Stimulated activated CD8-positive, alpha-beta memory T cell treated with anti-CD3 and anti-CD28 coated beads, Interleukin-7, amount 100 ng/mL, for 1 hour (primary cell): ENCODE measurements at places on chromosomes 1 and 21.

GRCh38 chr21:15617964-15618363, 111.8 kb upstream of the USP25 start:
- DNase-seq, result no peak

- DNase-seq, result no peak
Measured at GRCh38 chr1:93666613-93667384, 14.8 kb downstream of the BCAR3 start.

GRCh38 chr1:42003433-42003832, 84.7 kb upstream of the HIVEP3 start:
- no peak for DNase-seq

DNA sequence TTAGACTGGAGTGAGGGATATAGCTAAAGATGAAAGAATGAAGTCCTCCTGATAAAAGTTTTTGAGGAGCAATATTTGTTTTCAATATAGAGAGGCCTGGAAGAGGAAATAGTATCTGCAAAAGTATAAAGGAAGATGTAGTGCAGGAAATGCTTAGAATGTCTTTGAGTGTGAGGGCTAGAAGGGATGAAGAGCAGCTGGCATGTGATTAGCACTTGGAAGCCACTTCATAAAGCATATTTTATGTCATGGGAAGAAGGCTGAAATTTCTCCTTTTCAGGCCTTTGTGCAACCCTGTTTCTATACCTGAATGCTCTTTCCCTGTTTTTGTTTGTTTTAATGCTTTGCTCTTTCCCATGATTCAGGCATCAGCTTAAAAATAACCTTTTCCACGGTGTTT, 323.3 kb upstream of the DEPDC1 start:
- no peak for DNase-seq

GRCh38 chr1:32106663-32107275, 1.1 kb upstream of the KPNA6 start:
- DNase-seq, result no peak

DNA sequence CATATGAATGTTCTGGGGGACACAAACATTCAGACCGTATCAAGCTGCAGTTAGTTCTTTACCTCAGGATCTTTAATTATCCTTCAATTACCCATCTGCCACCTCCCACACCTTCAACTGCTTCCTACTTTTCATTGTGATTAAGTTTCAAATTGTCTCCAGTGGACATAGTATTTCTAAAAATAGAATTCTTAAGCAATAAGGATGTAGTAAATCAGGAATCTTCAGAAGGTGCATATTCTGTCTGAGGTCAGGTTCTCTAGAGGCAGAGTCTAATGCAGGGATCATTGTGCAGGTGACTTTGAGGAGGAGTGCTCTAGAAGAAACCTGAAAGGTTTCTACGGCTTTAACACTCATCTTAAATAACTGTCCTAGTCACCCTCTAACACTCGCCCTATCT, 102.6 kb upstream of the PPP2R5A start:
- no peak for DNase-seq

- peak; percentile 45 for DNase-seq
Measured at GRCh38 chr1:115595279-115596079, 46.3 kb upstream of the VANGL1 start.

DNA sequence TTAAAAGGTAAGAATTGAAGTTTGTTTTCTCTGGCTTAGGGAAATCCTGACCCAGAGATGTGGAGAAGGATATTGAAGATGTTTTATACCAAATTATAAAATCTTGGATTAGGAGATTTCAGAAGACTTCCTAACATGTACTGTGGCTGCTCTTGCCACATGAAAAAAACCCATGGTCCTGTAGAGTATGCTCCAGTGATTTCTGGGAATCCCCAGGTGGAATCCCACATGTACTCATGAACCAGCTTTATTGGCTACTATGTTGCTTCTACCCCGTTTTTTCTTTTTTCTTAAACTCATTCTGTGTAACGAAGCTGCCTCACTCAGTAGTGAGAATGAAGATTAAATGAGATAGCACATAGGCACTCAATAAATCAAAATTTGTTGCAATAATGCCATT, 132.7 kb upstream of the SGIP1 start:
- no peak for DNase-seq

DNA sequence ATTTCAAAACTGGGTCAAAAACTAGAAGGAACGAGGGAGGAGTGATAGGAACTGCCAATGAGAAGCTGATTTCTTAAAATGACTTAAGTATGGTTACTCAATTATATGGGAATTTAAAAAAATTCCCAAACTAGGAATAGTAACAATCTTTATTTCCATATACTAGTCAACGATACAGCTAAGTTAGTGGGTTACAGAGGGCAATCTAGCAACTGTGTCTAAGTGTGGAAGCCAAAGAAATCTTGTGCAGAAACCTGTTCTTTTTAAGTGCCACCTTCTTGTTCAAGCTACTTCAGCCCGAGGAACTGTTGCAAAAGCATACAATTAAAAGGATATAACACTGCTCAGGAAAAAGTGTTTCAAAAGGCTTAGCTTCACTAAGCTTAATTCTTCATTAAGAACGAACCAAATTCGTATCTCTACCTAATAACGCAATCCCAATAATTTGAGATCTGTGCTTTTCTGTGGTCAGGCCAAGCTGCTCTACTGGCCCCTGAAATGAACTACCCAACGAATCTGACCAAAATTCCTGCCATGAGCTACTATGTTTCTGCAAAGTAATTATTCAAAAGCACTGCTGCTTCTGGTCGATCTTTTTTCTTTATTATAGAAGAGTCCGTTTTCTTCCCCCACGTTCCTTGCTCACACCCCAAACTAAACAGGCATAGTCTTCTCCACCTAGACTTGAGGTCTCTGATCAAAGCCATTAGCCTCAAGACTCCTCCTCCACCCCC, 1.8 kb downstream of the USP24 start:
- no peak for DNase-seq

GRCh38 chr1:231161667-231162296, at the start of gene TRIM67:
Gene TRIM67, plus strand, starts transcription at chr1:231162058. Its CDS starts 912 bp downstream, at chr1:231162970.
- DNase-seq, result no peak

DNA sequence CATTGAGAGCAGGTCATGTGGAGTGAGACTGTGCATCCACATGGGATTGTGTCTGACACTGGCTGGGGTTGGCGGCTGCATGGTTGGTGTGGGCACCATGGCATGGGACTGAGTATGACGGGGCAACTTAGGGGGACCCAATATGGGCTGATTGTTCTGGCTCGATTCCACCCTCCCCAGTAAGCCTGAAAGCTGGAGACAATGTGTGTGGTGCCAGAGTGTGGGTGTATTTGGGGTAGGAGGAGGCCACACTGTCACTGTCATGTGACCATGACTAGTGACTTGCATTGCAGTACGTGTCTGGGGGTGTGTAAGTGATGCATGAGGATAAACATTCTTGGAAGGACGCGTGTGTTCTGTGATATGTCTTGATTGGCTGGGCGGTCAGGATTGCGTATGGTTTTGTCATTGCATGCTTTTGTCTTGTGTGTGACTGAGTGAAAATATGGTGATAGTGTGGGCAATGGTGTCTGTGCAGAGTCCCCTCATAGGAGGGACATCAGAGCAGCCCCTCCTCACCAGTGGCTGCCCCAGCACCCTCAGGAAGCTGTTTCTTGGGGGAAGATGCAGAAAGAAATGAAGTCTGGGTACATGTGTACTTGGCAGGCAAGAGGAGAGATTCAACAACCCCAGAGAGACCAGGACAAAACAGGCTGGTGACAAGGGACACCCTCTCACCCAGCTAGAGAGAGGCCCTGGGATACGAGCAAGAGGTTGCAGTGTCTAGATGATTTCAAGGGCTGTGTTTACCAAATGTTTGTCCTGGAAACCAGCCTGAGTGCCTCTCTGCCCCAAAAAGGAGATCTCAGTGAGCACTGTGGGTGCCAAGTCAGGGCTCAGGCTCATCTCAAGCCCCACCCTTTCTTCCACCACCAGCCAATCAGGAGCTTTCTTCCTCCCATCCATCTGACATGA, 36.3 kb downstream of the SDC3 start:
- DNase-seq, result no peak

- no peak for DNase-seq
Measured at GRCh38 chr1:113859478-113860175, 11.9 kb downstream of the PTPN22 start.

DNA sequence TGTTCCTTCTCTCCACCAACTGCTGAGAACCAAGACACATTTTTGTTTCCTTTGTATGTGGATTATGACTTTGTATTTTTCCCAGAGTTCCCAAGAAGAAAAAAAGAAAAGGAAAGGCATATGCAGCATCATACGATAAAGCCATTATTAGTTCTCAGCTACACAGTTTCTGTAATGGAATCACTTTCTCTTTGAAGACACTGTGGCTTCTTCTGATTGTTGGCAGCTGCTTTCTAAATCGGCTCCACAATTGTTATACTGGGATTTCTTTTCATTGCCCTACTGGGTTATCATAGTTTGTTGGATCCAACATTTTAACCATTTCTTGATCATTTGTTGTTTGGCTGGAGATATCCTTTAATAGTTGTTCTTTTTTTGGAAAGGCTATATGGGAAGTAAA, 89.5 kb upstream of the HIVEP3 start:
- DNase-seq, result no peak

DNA sequence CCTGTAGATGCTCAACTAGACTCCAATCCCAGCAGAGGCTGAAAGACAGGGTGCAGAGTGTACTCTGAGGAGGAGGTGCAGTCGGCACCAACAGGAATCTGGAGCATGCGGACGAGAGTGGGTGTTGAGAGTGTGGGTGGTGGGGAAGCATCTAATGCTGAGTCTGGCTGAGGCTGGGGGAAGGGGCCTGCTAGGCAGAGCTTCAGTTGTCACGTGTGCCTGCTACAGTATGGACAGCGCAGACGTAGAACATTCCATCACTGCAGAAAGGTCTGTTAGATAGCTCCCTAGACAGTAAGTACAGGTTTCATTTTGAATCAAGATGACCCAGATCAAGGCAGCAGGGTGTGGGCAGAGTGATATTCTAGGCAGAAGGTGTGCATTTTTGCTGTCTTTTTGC, 23.1 kb downstream of the SNAP47 start:
- DNase-seq, result no peak

- no peak for DNase-seq
Measured at GRCh38 chr1:147800804-147801203, 40.4 kb upstream of the GJA5 start.

GRCh38 chr1:3898994-3899753, 898 bp downstream of the C1orf174 start:
- DNase-seq, result no peak

- DNase-seq, result no peak
Measured at GRCh38 chr1:163528710-163529348, 207.1 kb downstream of the NUF2 start.
